Amniotic epithelial cell (primary cell): ENCODE measurements at places on chromosomes 2 and 18.
A peak's percentile ranks its signal among the peaks of the same experiment; 100 is the strongest.

- no peak for DNase-seq
Observed at GRCh38 chr2:6791682-6792081, 74.0 kb downstream of the CMPK2 start.

- DNase-seq, result no peak
Observed at GRCh38 chr2:132276571-132276981, 114.8 kb upstream of the ANKRD30BL start.

GRCh38 chr2:242024751-242025355 is 155.3 kb downstream of the RTP5 start:
- DNase-seq, result no peak

DNA sequence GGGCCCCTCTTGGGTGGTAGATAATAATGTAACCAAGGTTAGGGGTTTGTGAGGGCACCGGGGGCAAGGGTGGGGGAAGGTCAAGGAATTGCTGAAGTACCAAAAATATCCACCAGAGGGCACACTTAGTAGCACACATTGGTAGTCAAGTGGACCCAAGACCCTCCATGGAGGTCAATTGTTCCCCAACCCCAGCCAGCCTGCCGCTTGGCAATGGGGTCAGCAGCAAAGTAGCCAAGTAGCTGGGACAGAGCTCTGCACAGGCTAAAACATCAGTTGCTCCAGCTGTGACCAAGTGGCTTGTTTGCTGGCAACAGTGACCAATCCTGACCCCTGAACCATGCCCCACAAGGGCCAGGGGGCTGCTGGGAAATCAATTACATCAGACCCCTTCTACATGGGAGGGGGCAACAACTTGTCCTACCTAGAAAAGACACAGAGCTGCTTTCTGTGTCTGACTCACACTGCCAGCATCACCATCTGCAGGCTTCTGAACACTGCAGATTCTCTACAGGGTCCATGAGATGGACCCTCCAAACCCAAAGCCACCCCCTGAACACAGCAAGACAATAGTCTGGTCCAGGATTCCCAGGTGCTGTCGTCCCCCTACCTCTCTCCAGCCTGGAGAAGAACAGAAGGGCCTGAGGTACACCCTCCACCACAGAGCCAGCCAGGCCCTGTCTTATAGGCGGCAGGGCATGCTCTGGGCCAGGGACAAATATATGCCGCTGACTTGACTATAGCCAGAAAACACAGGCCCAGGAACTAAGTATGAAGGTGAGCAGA is 76.0 kb downstream of the EMX1 start:
- peak; percentile 18 for DNase-seq

GRCh38 chr2:81304154-81304830 is 999.7 kb upstream of the LRRTM1 start:
- DNase-seq, result peak; percentile 1
